ENCODE measurements at places on chromosomes 12 and 14.

DNA sequence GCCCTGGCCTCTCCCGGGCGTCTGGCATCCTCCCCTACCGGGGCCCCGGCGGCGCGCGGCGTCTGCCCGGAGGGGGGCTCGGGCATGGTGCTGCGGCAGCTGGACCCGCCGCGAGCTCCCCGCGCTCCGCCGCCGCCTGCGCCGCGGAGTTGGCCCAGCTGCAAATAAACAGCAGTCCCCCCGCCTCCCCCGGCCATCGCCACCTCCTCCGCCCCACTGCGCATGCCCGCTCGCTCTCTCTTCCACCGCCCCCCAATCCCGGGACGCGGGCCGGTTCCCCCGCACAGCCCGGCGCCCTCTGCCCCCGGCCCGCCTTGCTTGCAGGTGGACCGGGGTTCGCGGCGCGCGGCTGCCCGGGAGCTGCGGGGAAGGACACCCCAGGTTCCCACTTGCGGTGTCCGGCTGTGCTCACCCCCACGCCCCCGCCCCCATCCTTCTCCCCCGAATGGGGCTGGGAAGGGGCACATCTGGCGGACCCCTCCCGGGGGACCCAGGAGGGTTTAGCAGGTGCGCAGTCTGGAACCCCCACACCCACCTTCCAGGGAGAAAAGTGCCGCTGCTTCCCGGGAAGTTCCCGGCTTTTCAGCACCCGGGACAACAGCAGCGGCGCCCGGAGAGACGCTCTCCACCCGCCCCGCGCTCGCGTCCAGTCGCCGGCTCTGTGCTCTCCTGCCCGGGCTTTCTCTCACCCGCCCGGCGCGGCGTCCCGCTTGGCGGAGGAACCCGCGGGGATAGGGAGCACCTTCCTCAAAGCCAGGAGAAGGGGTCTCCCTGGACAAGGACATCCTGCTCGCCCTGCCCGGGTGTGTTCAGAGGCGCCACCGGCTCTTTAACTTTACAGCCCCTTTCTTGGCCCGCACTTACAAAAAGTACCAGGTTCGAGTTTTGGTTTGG lies at the start of gene TMTC1:
TMTC1 (minus strand) TSS at position 170 of the 894 bp plus-strand sequence. CDS start 191 bp downstream, outside the sequence.
- no peak for DNase-seq

DNA sequence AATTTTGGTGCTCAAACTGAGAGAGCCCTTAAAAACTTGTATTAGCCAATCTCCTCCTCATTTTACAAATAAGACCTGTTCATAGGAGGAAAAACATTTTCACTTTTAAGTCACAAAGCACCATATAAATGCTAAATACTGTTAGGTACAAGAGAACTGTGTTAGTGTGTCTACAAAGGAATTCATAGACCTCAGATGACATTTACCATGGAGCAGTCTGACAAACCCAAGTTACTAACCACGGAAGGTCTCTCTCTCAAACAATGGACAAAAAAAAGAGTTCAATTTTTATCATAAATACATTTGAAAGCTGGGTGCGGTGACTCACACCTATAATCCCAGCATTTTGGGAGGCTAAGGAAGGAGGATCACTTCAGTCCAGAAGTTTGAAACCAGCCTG lies 10.0 kb downstream of the SBNO1 start:
- DNase-seq, result no peak

DNA sequence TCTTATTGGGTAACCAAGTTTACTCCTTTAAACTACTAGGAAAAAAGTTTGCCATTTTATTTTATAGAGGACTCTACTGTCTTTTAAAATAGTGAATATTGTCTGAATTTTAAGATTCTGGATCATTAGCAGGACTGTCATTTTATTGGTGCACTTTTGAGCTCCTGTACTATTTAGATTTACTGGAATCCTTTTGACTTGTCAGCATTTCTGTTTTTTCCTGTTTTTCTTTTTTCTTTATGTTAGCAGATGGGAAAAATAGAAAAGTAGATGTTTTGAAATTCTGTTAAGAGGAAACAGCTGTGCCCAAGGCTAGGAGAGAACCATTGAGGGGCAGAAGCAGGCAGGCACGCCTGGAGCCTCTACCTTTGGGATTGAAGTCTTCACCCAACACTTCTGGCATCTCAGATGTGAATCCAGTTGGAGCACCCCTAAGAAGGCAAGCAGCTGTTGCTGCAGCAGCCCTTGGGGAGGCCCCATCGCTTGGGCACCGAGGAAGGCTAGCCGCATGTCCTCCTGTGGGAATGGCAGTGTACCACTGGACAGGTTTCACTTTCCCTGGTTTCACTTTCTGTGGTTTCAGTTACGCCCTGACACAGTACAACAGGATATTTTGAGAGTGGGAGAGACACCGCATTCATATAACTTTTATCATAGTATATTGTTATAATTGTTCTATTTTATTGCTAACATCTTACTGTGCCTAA lies 11.5 kb downstream of the RIMKLB start:
- no peak for DNase-seq

DNA sequence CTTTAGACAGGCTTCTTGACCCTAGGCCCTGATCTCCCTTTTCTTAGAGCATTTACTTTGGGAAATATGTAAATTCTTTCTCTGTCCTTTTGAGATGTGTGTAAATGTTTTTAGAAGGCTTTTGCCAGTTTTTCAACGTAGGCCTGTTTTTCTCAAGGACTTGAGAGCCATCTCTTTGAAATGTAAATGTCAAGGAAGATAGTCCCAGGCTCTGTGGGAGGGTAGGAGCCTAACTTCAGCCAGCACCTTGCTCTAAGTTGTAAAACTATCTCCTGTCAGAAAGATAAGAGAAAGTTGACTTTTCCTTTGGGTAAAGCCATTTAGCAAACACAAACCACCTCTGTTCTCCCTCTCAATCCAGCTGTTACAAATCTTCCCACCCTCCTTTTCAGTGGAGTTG lies 219.8 kb downstream of the RPS29 start:
- no peak for DNase-seq

- no peak for DNase-seq
Measured at GRCh38 chr12:48671231-48671856, 10.7 kb downstream of the KANSL2 start.

GRCh38 chr14:59629444-59630287 lies 53.1 kb upstream of the CCDC175 start:
- DNase-seq, result no peak

DNA sequence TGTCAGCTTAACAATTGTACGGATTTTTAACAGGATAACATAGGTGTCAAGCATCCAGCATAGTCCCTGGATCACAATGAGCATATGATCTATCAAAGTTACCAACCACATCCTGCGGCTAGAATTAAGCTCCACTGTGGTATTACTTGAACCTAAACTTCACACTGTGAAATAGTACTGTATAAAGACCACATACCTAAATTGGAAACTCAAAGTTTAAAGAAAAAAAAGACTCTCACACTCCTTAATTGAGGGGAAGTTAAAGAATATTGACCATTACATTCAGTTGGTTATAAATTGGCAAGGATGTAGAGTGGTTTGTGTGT lies 133.0 kb upstream of the PZP start:
- DNase-seq, result no peak

DNA sequence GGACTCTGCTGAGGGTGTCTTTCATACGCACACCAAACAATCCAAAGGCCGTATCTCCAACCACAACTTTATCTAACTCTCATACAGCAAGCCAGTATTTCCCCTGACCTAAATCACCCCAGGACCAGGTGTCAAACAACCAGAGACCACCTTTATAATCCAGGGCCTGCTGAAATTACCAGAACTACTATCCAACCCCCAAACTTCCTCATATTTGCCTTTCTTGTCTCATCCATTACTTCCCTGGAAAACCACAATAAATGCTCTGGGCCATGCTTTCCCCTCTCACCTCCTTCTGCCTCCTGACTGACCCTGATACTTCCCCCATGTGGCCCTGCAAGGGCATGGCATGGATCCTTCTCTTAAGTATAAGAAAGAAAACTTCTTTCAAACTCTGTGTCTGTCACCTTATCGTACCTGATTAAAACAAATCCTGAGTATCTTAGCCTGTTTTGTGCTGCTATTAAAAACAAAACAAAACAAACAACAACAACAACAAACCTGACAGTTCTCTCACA lies 44.7 kb upstream of the CRACR2A start:
- no peak for DNase-seq

DNA sequence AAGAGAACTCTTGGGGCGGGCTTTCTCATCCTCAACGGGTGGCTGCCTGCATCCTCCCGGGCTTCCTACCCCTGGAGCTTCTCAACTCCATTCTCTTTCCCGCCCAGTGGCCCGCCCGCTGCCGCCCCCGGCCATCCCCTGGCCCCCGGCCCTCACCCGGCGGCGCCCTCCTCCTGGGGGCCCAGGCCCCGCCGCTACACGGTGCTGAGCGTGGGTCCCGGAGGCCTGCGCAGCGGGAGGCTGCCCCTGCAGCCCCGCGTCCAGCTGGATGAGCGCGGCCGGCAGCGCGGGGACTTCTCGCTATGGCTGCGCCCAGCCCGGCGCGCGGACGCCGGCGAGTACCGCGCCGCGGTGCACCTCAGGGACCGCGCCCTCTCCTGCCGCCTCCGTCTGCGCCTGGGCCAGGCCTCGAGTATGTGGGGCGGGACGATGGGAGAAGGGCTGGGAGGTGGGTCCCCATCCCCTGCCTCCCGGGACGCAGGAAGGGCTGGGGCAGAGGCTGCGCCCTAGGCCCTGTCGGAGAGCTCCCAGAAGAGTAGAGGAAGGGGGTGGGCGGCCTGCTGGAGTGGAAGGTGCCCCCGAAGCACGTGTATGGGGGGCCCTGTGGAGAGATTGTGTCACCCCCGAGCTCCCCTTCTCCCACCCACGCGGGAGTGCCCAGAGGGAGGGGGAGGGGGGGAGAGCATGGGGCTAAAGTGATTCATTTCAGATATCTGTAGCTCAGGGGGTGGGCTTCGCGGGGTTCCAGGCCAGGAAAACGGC lies 1.5 kb downstream of the LAG3 start:
- DNase-seq, result no peak

DNA sequence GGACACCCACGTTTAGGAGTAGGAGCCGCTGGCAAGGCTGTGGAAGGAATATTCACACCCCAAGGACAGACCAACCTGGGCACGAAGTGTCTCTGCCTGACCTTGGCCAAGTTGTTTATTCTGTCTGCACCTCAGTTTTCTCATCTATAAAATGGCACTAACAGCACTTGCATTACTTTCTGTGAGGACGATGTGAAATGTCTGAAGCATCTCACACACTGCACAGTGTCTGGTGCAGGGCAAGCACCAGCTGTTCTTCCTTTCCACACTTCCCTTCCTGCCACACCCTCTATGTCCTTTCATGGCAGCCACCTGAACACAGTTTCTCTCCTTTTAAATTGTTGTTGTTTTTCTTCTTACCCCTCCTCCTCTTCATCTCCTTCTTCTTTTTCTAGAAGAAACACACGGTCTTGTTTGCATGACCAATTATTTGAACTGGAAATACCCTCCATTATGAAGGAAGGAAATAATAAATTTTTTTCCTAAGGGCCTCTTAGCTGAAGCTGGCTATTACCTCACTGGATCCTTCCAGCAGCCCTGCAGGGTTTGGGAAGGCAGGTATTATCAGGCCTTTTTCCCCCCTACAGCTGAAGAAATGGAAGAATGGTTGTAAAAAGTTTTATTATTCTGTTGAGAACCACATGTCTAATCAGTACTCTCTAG lies 42.9 kb upstream of the ATP23 start:
- DNase-seq, result no peak

GRCh38 chr14:24789378-24789884 lies 155.4 kb upstream of the GZMB start:
- DNase-seq, result no peak

- DNase-seq, result no peak
Measured at GRCh38 chr14:72830356-72830755, 63.5 kb downstream of the DPF3 start.

DNA sequence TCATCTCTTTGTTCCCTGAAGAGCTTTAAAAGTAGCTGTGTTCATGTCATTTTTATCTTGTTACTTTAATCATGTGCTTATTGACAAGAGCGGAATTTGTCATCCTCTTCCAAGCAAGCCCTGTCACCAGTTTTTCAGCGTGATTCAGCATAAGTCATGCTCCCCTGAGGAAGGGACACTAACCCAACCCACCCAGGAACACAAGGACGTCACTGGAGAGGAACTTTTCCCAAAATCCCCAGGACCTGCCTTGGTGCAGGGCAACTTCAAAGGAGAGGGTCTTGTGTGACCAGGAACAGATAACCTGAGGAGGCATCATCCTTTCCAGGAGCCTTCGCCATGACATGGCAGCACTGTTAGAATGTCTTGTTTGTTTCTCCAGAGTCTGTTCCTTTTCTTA lies 107.1 kb upstream of the DIO3 start:
- DNase-seq, result no peak

DNA sequence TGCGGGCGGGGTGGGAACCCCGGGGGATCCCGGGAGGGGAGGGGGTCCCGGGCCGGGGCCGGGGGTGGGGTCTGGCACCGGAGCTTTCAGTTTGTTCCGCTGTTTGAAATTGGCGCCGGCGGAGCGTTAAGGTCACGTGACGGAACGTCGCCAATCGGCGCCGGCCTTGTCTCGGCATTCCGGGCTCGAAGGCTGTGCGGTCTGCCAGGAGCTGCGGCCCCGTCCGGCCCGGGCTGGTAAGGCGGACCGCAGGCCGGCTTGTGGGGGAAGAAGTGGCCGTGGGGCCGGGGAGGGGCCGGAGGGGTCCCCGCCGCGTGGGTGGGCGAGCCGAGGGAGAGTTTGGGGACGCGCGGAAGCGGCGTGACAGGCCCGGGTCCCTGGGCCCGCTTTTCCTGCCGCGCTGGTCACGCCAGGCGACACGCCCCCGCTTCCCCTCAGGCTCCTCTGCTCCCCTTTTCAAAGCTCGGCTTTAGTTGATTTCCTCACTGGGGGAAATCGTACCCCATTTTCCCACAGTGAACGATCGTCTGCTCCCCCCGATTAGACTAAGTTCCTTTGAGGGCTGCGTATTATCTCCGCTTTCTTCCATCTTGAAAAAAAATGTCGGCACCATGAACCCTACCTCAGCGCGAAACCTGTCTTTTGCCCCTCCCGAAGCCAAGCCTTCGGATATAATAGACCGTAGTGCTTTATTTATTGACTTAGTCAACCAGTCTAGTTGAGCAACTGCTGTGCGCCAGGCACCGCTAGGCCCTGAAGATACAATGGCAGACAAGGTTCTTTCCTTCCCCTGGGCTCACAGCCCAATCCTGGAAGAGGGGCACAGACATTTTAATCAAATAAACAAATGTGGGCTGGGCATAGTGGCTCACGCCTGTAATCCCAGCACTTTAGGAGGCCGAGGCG lies at the start of the genes FOXM1 and RHNO1:
FOXM1 (minus strand) TSS at position 128 of the 906 bp plus-strand sequence. CDS start 2,696 bp downstream, outside the sequence.
RHNO1 (plus strand) TSS at position 177 of the 906 bp plus-strand sequence. CDS start 8,144 bp downstream, outside the sequence.
- DNase-seq, result no peak

GRCh38 chr14:26896447-26896846 lies 298.6 kb upstream of the NOVA1 start:
- no peak for DNase-seq

GRCh38 chr12:93183940-93184671 lies 193.6 kb upstream of the NUDT4 start:
- peak; percentile 93 for DNase-seq
